ENCODE measurements at places on chromosomes 1 and 21.

GRCh38 chr21:36437745-36438128, 42.2 kb downstream of the CLDN14 start:
- DNase-seq = peak; percentile 80

DNA sequence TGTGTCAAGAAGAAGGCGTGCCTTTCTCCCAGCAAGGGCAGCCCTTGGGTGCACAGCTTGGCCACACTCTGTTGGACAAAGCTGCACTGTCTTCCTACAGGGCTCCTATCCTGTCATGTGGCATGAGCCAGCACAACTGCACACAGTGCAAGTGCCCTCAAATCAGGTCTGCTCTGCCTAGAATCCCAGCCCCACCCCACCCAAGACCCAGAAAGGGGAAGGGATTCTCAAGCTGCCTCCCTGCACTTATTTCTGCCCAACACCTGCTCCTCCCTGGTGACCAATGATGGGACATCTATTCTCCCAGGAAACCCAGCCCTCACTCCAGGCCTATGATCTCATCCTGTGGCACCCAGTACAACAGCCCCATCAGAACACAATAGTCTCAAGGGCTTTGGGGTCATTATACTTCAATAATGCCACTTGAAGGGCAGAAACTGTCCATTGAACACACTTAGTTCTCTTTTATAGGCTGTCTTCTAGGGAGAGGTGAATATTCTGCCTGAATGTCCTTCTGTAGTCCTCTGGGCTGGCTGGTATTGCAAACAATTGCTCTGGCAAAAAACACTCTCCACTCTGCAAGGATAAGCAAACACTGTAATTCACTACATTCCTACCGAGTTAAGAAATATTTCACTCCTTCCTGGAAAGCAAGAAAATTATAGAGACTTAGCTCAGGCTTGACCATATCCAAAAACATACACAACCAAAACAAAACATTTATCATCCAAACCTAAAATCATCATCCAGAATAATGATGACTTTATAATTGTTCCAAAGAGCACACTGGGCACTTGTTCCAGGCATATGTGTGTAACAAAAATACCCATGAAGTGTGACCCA, 43.1 kb upstream of the IGSF3 start:
- no peak for DNase-seq

DNA sequence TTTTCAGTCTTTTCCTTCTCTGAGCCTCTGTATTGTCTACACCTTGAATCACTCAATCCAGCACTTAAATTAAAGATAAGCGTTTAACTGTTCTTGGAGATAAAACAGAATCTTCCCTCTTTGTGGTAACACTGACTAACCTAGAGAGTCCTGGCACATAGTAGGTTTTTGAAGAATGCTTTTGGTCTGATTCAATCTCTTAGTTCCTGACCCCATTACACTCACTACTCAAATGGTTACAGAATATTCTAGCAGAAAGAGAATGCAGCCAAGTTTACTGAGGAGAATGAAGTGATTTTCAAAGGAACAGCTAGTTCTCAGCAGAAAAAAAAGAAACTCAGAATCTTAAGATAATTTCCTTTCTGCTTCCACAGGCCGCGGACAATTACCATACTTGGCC, 309.2 kb upstream of the PRMT6 start:
- DNase-seq = no peak

DNA sequence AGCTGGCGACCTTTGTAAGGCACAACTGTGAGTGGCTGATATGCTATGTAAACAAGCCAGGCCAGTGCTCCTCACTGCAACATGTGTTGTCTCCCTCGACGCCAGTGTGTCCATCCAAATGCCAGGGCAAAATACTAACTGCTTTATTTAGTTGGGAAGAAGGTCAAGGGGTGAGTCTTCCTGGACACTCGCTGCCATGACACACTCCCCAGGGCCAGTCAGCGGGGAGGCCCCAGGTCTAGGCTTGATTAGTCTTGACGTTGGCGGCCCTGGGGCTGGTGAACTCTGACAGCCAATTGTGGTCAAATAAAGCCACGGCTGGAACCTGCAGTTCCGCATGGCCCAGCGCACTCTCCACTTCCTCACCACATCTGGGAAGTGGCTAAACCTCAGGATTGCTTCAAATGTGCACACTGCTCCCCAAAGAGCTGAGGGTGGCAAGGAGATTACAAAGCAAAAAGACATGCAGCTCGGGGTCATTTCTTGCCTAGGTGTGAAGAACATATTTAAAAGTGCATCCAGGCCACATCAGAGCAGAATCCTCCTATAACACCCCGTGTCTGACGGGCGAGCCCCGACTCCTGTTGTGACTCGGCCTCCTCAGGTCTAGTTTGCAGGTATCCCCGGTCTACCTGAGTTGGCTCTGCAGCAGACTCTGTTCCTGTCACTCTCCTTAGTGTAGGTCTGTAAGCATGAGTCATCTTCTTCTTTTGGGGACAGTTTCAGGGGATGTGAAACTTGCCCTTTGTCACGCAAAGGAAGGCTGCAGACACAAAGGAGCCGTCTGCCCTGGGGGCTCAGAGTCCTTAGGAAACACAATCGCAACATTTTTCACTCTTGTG, 183.5 kb downstream of the RUNX1 start:
- no peak for DNase-seq

DNA sequence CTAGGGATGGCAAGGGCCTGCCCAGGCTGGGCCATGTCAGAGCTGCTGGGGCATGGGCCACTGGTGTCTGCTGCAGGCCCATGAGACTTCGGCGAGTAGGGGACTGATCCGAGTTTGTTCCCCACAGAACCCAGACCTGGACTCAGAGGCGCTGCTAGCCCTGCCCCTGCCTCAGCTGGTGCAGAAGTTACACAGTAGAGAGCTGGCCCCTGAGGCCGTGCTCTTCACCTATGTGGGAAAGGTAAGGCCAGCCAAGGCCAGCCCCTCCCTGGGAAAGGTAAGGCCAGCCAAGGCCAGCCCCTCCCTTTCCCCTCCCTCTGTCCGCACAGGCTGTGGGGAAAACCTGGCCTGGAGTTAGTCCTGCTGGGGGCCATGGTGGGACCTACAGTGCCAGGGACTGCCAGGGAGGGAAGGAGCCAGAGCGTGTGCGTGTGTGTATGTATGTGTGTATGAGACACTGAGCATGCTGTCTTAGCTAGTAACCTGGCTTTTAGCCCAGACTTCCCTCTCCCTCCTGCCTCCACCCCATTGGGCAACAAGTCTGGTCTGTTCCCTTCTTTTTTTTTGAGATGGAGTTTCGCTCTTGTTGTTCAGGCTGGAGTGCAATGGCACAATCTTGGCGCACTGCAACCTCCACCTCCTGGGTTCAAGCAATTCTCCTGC, 8.0 kb downstream of the FAAH start:
- peak; percentile 94 for DNase-seq

DNA sequence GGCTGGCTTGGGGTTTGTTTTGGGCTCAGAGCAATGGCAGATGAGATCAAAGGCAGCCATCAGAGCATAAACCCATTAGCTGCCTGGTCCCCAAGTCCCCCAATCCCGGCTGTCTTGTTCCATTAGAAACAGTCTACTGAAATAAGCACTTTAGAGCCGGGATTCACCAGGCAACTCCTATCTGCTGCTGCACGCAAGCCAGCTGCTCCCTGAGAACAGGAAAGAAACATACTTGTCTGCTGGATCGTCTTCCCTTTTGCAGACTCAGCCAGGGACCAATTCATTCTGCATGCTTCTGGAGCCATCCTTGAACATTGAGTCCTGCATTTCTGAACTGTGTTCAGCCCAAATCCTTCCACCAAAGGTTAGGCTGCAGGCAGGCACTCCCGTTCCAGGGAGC, 21.8 kb downstream of the RXRG start:
- DNase-seq = no peak

DNA sequence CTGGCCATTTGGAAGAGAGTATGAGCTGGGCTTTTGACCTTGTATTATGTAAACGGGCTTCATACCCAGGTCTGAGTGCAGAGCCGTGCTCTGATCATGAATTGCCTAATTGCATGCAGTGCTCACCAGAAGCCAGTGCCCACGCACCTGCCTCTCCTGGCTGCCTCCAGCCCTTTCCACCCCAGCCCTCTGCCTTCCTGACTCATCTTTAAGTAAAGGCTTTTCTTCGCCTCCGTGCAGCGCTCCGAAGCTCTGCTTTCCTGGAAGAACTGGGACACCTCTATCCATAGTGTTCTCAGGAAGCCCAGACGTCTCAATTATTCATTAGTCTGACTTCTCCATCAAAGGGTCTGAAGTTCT, 413.7 kb downstream of the PTPRU start:
- DNase-seq = no peak

DNA sequence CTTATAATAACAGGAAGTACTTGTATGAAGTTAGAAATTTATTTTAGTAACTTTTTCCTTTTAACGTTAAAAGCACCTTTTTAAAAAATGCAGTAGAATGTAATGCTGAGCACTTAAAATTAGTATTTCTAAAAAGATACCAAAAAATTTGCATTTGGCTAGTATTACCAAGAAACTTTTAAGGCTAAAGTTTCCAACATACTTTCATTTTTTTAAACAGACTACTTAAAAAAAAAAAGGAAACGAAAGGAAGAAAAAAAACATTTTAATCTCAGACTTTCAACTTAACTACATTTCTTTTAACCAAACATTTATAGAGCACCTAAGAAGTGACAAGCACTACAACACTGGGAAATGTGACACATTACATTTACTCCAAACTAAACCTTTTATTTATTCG, 2.8 kb downstream of the ARID4B start:
- DNase-seq = no peak

DNA sequence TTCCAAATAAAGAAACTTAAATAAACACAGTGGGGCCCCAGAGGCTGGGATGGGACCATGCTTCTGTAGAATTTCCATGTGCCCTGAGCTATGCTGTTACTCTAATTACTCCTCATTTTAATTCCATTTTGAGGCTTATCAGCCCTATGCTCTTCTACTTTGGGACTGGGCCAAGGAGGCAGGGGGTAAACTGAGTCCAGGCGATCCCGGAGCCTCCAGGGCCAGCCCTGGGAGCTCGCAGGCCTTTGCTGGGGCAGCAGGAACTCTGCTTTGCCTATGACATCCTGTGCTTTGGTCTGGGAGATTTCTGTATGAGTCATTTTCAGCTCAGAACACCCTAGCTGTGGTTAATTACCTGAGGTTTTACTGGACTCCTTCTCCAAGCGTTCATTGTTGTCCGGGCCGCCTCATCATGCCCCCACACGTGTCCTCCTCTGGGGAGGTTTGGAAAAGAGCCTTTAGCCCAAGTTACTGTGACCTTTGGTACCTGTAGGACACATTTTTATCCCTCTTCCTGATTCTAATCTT, 95.7 kb downstream of the RHOU start:
- peak; percentile 51 for DNase-seq

DNA sequence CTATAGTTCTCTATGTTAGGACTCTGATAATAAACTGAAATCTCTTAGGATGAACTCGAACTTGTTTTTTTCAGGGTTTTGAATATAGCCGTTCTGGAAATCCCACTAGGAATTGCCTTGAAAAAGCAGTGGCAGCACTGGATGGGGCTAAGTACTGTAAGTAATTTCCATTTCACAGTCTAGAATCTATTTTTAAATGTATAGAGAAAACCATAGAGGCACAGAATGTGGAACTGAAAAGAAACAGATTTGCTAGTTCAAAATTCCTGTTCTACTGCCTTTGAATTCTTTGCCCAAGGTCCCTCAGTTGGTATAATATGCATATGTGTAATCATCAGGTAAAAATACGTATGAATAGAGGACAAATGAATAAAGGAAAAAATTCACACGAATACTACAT, 4.8 kb downstream of the CTH start:
- DNase-seq = no peak

DNA sequence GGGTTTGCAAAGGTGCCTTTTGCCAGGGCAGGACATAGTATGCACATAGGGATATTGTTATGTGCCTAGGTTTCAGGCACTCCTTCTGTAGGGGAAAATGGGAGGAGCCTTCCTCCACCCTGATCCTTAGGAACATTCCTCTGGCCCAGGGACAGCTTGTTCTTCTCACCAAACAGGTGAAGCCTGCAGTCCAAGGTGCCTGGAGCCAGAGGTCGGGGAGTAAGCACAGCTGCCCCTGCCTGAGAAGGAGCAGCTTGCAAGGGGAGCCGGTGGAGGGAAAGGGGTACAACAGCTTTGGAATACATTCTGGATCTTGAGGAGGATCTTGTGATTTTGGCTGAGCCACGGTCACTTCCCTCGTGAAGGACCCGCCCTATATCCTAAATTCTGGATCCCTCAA, 82.4 kb upstream of the CD1D start:
- no peak for DNase-seq

- no peak for DNase-seq
These were observed 194.6 kb downstream of the NRIP1 start for GRCh38 chr21:14869984-14870852.

DNA sequence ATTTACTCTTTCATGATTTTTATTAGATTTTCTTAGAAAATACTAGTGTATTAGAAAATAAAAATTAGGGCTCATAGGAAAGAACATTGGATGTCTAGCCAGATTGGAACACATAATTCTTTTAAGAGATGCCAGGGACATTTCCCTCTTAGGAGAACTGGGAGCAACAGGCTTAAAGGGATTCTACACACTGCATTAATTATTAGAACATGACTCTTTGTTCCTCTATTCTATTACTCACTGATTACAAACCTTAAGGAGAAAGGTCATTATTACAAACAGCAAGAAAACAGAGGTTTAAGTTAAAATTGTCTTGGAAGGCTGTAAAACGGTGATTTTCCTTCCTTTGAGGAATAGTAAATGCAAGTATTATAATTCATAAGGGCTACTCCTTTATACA, 32.9 kb upstream of the VAV3 start:
- DNase-seq = no peak

Measured in cardiac fibroblast (primary cell).